Activated CD4-positive, alpha-beta T cell treated with anti-CD3 and anti-CD28 coated beads, Interleukin-2, amount 50 U/mL, for 16 hours (primary cell): ENCODE measurements at places on chromosomes 6 and 20.

DNA sequence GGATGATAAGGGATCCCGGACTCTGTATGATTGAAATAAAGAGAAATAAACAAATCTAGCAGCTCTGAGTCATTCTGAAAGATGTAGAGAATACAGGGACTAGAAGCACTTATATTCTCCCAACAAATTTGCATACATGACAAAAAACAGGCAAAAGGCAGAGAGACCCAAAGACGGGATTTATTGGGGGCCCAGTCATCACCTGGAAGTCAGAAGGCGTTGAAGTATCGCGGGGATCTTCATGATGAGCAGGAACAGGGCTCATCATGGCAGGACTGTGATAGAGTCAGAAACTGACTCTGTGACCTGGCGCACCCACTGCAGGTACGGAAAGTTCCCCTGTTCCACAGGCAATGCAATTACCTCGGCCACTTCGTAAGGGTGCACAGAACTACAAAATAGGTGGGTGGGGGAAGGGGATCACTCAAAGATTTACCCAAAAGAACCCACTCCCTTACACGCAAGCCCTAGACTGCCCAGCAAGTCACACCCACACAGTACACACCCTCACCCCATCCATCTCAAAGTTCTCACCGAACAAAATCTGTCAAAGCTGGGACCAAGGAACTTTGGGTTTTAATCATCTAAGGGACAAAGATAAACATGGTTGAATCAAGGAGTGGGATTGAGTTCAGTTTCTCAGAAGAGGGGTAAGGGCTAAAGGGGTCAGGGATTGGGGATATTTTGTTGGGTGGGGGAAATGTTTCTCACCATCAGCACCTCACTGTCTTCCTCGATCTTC is 1.4 kb downstream of the CUTA start:
- DNase-seq = peak; percentile 69

DNA sequence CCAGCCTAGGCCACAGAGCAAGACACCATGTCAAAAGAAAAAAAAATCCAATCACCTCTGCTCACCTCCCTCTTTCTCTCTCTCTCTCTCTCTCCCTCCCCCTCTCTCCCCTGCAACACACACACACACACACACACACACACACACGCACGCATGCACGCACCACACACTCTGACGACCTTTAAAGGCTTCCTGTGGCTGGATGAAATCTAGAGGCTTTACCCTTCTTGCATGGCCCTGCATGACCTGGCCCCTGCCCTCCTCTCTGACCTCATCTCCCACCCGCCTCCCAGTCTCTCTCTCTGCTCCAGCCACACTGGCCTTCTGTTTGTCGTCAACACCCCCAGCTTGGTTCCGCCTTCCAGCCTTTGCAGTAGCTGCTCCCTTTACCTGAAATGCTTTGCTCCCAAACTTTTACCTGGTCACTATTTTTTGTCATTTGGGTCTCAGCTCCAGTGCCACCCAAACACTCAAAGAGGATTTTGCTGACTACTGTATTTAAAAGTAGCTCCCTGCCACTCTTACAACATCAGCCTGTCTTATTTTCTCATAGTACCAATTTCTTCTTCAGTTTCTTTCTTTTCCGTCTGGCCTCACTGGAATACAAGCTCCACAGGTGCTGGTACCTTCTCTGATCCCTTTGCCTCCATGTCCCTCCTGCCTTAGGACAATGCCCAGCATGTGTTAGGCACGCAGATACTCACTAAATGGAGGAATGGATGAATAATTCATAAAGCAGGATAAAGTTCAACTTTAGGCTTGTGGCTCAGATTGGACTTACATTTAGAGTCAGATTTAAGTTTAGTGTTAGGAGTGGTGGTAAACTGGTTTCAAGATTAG is 4.3 kb upstream of the LTA start:
- DNase-seq = peak; percentile 50

GRCh38 chr6:38151580-38152500 is 332.3 kb downstream of the ZFAND3 start:
- no peak for DNase-seq

- no peak for DNase-seq
Observed at GRCh38 chr20:17878069-17878911, 90.3 kb downstream of the SNX5 start.

- DNase-seq = no peak
Observed at GRCh38 chr20:33277471-33278441, 5.3 kb upstream of the BPIFB1 start.

DNA sequence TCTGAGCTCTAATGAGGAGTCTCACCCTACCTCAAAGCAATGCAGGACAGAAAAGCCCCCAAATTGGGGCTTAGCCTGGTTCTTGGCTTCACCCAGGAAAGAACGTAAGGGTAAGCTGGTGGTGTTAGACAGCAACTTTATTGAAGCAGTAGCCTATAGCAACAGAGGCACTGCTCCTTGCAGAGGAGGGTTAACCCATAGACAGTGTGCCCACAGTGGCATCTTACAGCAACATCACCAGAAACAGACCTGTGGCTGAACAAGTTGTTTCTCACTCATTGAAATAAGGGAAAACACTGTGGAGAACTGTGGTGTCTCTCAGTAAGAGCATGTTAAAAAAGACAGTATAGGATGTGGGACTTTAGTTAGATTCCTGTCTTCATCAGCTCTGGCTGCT is 80.4 kb upstream of the SPTLC3 start:
- DNase-seq = no peak

DNA sequence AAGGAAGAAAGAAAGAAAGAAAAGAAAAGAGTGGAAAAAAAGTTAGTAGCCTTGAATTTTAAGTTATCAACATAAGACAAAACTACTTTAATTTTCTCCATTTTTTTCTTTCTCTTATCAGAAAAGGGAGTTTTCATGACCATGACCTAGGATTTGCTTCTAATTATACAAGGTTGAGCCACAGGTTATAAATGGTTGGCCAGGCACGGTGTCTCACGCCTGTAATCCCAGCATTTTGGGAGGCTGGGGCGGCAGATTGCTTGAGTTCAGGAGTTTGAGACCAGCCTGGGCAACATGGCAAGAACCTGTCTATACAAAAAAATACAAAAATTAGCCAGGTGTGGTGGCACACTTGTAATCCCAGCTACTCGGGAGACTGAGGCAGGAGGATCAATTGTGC is 7.8 kb upstream of the MTRES1 start:
- no peak for DNase-seq
